MV-4-11 (cell line): ENCODE measurements at places on chromosomes 13 and 19.
A peak's percentile ranks its signal among the peaks of the same experiment; 100 is the strongest.

- DNase-seq = no peak
These were observed 926.8 kb downstream of the DIAPH3 start for GRCh38 chr13:59236944-59237343.

GRCh38 chr13:25253702-25254101 is 33.6 kb downstream of the MTMR6 start:
- no peak for DNase-seq

GRCh38 chr13:50309882-50310594 is 294.8 kb downstream of the KCNRG start:
- DNase-seq = no peak

GRCh38 chr13:80957019-80957655 is 616.2 kb upstream of the SPRY2 start:
- no peak for DNase-seq

- no peak for DNase-seq
These were observed 239.4 kb downstream of the COL4A1 start for GRCh38 chr13:110067355-110068175.

DNA sequence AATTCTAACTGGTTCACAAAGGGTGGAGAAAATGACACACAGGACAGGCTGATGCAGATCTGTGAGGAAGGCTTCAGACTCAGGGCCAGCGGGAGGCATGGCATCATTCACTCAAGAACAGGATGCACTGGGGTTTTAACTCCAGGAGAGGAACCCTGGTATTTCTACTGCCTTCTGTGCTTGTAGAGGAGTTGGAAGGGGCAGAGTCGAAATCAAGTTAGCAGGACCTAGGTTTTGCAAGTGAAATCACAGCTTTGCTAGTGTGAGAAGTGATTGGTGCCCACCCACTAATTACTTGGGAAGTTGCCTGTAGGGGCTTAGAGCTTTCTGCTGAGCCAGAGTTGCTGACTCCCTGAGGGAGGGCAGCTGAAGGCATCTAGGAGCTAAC is 92.7 kb downstream of the AKAP11 start:
- peak; percentile 24 for DNase-seq

DNA sequence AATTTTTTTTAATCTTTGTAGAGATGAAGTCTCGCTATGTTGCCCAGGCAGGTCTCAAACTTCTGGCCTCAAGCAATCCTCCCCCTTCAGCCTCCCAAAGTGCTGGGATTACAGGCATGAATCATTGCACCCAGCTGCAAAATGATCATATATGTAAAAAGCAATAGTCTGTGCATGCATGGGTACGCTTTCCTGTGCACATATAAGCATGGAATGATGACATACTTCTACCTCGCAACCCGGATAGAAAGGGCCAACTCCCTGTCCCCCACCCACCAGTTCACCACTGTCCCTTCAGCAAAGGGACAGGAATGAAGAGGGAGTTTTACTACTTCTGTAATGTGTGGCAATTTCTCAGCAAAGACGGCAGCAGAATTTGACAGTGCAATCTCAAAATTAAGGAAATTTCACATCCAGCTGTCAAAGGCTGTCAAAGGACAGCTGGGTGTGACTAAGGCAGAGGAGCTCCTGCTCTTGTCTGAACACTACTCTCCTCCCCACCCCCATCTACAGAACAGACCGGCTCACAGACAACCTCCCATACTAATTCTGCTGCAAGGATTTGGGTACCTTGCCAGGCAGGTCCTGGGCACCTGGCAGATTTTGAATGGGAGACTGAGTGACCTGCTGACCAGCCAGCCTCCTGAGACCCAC is 95.6 kb downstream of the TSHZ3 start:
- DNase-seq = peak; percentile 51

GRCh38 chr13:24207841-24208667 is 47.5 kb downstream of the SPATA13 start:
- DNase-seq = peak; percentile 36

GRCh38 chr19:33747273-33747672 is 49.4 kb upstream of the KCTD15 start:
- DNase-seq = no peak

DNA sequence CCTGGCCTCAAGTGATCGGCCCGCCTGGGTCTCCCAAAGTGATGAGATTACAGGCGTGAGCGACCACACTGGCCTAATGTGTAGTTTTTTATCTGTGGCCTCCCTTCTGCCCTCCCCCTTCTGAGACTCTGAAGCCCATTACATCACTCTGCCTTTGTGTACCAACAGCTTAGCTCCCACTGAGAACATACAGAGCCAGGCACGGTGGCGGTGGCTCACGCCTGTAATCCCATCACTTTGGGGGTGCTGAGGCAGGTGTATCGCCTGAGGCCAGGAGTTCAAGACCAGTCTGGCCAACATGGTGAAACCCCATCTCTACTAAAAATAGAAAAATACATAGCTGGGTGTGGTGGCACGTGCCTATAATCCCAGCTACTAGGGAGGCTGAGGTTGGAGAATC is 12.6 kb downstream of the NCR1 start:
- no peak for DNase-seq

GRCh38 chr13:44413095-44413494 is 39.5 kb downstream of the SERP2 start:
- no peak for DNase-seq

- no peak for DNase-seq
These were observed 12.1 kb downstream of the FUT6 start for GRCh38 chr19:5827342-5827890.

GRCh38 chr13:43905435-43906031 is 25.8 kb downstream of the LACC1 start:
- DNase-seq = peak; percentile 49

GRCh38 chr19:38409631-38410133 is 6.8 kb downstream of the FAM98C start:
- DNase-seq = no peak

GRCh38 chr19:12689581-12690216 is 1.9 kb downstream of the GNG14 start:
- no peak for DNase-seq

DNA sequence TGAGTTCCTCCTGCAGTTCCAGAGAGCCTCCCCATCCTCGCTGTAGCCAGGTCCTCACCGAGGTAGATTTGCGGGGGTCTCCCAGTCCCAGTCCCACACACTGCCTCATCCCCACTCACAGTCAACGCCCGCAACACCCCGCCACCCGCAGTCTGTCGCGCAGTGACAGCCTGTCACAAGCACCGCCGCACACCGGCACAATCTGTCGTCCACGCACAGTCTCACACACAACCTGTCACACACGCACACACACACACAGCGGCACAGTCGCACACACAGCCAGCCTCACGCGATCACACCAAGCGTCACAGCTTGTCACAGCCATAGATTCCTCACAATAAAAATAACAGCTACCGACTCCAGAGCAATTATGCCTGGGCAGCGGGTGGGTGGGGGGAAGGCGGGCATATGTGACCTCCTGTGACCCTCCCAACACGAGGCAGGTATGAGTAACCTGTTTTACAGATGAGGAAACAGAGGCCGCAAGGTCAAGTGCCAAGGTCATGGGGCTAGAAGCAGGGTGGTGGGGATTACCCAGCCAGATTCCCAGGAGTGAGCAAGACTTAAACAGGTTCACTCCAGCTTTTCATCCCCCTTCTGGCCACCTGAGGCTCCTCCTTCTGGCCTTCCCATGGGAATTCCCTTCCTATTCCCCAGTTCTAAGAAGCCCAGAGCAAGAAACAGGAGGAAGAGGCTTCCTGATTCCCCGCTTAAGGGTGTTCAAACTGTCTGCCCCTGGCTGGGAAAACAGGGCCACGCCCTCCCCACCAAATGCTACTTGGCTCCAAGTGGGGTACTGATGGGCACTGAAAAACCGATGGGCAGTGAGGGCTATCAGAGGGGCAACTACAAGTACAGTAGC is 13.9 kb downstream of the NFIX start:
- DNase-seq = no peak

DNA sequence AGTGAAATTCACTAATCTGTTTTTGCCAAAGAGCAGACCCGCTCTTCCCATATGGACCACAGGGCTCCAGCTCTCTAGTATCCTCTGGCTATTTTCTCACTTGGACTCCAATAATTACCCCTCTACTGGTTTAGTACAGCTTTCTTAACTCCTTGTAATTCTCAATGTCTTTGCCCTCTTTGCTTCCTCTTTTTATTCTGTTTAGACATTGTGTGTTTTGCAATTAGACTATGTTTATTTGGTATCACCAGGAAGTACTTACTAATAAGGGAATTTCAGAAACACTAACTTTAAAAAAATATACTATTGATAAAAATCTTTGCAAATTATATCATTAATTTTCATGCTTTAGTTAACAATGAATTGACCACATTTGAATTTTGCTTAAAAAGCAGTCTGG is 111.6 kb upstream of the OBI1 start:
- DNase-seq = peak; percentile 51

- no peak for DNase-seq
These were observed 51.2 kb downstream of the FLT3 start for GRCh38 chr13:28049215-28049614.

GRCh38 chr13:27541386-27541785 is 78.9 kb downstream of the LNX2 start:
- no peak for DNase-seq

- no peak for DNase-seq
These were observed 3.9 kb downstream of the BCKDHA start for GRCh38 chr19:41401483-41401882.

GRCh38 chr13:83995930-83996329 is 113.7 kb upstream of the SLITRK1 start:
- DNase-seq = no peak

- DNase-seq = no peak
These were observed 290.9 kb upstream of the SOX21 start for GRCh38 chr13:95003019-95003813.

DNA sequence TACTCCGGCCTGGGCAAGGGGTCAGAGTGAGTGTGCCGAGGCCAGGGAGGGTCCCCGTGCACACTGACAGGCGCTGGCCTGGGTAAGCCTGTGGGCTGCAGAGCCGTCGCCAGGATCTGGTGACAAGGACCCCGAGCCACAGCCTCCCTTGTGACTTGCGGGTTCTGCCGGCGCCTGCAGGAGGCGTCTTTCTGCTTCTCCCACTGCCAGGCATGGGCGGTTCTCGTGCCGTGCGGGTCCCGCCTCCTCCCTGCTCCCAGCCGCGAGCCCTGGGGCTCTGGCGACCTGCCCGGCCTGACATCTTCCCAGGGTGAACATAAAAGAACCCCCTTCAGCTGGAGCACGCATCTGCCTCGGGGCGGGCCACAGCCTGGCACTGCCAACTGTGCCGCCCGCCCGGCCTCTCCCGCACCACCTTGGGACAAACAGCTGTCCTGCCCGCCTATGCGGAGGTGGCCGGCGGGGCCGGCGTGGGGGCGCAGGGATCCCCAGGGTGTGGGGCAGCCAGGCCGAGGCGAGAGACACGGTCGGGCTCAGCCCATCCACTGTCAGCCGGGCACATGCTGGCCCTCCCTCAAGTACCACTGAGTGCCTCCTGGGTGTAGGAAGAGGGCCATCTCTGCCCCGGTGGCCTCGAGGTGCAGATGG is 1.5 kb upstream of the HCN2 start:
- peak; percentile 67 for DNase-seq

DNA sequence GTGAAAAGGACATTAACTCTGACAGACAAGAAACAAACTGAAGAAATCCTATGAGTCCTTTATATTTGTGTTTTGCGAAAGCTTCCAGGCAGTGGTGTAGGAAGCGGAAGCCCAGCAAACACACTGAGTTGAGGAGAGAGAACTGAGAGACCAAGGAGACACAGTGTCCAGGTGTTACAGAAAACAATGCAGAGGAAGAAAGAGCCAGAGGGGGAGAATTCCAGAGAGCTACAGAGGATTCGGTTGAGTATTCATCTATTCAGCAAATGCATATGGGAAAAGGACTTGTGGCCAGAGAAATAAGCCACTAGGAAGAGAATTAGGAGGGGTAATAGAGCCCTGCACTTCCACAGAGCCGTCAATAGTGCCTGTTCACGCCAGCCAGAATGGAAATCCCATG is 183.5 kb downstream of the LIG4 start:
- DNase-seq = no peak

DNA sequence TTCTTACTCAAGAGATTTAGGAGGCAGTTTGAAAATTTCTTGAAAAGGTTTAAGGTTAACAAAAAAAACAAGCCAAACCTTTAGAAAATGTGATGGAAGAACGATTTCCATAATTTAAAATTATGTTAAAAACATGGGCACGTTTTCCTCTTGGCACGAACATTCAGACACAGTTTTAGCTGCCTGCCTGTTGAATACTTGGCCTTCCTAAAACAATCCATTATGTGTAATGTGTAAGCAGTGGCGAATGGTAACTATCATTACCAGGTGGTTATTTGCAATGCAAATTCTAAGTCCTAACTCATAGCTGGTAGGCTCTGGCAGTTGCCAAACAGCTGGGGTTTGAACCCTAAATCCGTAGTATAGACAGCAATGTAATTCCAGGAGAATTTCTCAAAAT is 1425.7 kb upstream of the SLC10A2 start:
- DNase-seq = no peak

DNA sequence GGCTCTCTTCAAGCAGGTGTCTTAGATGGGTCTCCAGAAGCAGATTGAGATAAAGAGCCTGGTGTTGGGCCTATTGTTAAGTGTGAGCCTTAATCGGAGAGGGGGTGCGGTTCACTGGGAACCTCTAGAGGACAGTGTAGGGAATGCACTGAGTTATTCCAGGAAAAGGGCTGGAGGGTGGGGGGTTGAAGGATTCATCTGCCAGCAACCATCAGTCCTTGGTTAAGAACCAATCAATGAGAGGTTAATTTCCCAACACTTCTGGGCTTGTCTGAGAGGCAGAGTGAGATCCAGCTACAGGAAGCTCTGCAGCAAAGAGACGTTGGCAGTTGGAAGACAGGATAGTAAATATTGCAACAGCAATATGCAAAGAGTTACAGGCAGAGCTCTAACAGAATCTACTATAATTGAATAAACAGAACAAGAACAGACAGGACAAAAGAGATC is 28.7 kb downstream of the CYP4F2 start:
- DNase-seq = peak; percentile 100
